ENCODE measurements at places on chromosomes 11 and 22.

GRCh38 chr11:66011785-66012303 is at the start of gene CST6:
Gene CST6, plus strand, starts transcription at chr11:66012008. Its CDS starts 37 bp downstream, at chr11:66012045.
- no peak for DNase-seq

DNA sequence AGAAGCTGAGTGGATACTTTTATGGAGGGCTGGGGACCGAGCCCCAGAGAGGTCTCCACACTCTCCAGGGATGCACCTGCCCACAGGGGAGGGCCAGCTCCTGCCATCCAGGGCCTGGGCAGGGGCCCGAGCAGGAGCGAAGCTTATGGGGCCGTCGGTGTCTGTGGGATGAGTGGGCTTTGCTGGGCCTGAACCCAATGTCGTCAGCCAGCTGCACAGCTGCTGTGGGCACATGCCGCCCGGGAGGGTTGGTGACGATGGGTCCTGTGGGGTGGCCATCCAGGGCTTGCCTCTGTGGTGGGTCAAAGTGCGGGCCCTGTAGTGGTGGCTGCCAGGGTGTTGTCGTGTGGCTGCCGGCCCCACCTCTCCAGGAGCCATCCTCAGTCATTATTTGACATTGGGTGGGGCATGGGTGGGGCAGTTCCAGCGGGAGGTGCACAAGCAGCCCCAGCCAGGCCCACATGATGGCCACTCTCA is 447.1 kb downstream of the TBC1D22A start:
- no peak for DNase-seq

GRCh38 chr11:7645206-7645605 is 28.1 kb downstream of the CYB5R2 start:
- DNase-seq: no peak

DNA sequence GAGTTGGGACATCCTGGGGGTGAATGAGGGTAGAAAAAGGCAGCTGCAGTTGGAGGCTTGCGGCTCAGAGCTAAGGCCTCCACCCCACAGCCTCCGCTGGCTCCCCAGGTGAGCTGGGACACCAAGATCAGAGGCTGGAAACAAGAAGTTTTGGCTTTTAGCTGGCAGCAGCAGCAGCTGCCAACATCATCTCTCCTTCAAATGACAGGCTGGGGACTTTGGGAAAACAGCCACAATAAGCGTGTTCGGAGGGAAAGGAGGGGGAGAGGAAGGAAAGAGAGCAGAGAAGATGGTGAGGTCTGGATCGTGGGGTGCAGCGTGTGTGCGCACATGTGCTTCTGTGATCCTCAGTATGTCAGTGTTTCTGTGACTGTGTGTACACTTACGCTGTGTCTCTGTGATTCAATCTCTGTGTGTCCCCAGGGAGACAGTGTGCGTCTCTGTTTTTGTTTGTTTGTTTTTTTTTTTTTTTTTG is 62.0 kb upstream of the RASD2 start:
- no peak for DNase-seq

GRCh38 chr11:19723572-19724342 is 11.1 kb downstream of the NAV2 start:
- DNase-seq: no peak

Data from stimulated activated CD8-positive, alpha-beta memory T cell treated with anti-CD3 and anti-CD28 coated beads, Interleukin-7, amount 100 ng/mL, for 24 hours (primary cell).